Nucleus accumbens (tissue), 56 donors: ENCODE measurements at places on chromosomes 7 and 10.

- no peak for DNase-seq
Measured at GRCh38 chr7:68914006-68914405, 684.3 kb upstream of the AUTS2 start.

DNA sequence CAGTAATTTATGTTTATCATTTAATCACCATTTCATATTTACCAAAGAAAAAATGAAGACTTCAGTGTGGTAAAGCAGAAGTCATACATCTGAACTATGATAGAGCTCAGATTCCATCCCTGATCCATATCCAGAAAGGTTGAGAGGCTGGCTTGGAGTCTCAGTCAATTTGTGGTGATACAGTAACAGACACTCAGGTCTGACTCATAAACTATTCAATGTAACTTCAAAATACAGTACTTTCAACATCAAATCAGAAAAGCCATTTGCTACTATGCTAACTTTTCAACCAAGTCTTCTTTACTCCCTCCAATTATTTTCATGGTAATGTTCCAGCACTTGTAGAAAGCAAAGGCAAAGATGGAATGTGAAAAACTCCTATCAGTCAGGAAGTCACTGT, 190.4 kb downstream of the HDAC9 start:
- no peak for DNase-seq

GRCh38 chr7:112547916-112548315, 67.1 kb downstream of the LSMEM1 start:
- DNase-seq: no peak

GRCh38 chr10:125023862-125024496, 82.1 kb downstream of the ZRANB1 start:
- no peak for DNase-seq

DNA sequence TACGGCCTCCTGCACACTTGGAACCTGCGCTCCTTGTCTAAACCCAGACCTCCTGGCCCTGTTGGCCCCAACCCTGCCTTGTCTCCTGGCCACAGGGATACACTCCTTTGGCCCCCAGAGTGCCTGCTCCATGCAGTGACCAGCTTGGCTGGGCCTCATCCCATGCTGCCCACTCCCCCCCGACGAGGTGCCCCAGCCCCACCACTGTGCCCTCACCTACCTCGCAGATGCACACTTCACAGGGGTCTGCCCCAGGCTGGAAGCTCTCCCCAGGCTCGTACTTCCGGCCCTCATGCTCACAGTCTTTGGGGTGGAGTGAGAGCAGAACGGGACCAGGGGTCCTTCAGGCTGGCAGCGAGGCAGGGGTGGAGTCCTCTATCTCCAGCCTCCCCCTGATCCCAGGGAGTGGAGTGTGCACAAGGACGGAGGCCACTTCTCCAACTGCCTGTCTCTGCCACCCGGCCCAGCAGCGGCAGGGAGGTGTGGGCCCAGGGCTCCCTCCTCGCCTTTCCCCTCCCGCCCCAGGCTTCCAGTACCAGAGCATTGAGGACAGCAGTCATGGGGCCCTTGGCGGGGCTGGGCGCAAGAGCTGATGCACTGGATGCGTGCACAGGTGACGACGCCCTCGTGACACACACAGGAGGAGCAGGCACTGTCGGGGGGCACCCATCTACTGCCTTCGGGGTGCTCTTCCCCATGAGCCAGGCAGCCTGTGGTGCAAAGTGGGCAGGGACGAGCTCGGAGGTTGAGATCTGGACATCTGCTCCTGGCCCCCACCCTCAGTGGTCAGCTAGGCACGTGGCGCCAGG, 22.1 kb downstream of the ATP6V1F start:
- DNase-seq: no peak

- no peak for DNase-seq
Measured at GRCh38 chr10:111281516-111281915, 204.7 kb downstream of the ADRA2A start.

DNA sequence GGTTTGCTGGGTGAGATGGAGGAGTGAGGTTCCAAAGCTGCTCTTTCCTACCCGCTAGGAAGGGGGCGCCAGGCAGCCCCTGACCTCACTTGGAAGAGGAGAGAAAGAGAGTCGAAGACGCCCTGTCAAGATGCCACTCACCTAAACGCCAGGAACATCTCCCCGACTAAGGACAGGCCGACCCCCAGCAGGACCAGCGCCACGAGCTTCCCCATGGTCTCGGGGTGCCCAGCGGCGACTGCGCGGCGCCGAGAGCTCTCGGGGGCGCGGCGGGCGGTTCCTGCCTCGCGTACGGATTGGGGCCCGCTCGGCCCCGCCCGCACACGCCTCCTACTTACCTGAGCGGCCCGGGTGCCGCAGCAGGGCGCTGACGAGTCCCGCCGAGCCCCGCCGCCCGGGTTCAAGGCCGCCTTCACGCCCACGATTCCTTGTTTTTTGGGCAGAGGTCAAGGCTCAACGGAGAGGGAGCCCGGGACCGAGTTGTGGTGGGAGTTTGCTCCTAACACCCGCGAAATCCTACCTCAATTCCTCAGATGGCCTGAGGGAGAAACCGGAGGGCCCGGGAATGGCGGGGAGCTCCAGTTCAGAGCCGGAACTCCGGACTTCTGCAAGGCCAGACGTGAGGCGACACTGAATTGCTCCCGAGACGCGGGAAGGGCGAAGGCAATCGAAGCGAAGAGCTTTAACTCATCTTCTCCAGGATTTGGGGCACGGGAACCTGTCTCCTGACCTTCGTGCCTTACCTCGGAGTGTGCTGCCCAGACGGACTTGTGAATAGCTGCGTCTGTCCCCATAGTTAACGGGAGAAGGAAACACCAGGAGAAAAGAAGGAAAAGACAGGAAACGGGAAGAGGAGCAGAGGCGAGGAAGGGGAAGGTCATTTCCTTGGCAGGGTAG, at the start of gene PON3:
Gene PON3, minus strand, starts transcription at position 240 of the 897 bp plus-strand sequence. Its CDS starts 25 bp downstream, at position 215.
- DNase-seq: no peak
